ENCODE measurements at places on chromosomes 5 and 9.

DNA sequence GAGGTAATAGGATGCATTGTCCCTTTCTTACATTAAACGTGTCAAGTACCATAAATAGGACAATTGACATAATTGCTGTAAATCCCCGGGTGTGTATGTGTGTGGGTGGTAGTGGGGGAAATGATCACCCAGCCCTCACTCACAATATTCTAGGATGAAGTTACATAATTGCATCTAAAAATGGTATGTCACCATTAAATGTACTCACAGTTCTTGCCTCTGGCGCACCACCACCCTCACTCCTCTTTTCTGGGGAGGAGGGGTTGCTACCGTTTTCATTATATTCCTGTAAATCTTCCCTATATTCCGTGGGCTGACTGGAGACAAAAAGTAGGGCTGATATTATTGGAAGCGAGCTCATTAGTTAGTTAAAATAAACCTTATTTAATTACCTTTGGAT is 563.8 kb downstream of the TLR4 start:
- no peak for DNase-seq

DNA sequence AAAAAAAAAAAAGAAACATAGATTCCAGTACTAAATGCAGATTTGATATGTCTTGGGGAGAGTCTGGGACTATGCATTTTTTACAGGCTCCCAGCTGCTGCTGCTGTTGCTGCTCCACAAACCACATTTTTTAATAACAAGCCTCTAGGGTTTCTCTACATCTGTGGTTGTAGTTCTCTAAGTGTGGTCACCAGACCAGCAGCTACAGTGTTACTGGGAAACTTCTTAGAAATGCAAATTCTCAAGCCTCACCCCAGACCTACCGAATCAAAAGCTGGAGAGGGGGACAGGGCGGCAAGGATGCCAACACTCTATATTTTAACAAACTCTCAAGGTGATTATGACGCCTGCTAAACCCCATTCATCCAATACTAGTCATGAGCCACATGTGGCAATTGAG is 293.4 kb upstream of the PTGER4 start:
- no peak for DNase-seq

- DNase-seq, result no peak
Observed at GRCh38 chr5:41835645-41836044, 34.6 kb downstream of the OXCT1 start.

DNA sequence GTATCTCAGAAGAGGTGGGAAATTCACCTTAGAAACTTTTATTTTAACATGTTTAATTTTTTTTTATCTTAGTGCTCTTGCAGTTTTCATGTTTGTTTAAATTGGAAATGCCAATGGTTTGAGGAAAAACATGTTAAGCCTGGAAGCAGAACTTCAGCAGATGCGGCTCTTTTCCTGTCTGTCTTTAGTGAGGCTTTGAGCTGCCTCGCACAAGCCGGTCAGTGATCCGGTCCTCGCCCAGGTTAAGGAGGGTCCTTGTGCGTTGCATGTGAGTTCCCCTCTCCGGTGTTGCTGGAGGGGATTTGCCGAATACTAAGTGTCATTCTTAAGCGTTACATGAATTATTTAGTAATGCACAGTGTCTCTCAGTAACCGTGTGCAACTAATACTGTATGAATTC is 9.4 kb upstream of the PLEKHG4B start:
- DNase-seq, result no peak

DNA sequence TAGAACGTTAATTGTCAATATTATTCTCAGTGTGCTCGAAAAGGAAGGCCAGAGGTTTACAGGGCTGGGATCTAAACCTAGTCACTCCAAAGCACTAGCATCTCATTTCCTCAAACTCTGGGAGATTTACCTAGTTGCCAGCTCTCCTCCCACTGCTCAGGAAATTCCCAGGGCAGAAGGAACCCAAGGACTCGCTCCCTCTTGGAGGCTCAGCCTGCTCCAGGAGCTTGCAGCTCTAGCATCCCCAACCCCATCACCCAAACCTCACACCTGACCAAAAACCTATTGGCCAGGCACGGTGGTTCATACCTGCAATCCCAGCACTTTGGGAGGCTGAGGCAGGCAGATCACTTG is 26.0 kb downstream of the SERINC5 start:
- DNase-seq, result peak; percentile 42

DNA sequence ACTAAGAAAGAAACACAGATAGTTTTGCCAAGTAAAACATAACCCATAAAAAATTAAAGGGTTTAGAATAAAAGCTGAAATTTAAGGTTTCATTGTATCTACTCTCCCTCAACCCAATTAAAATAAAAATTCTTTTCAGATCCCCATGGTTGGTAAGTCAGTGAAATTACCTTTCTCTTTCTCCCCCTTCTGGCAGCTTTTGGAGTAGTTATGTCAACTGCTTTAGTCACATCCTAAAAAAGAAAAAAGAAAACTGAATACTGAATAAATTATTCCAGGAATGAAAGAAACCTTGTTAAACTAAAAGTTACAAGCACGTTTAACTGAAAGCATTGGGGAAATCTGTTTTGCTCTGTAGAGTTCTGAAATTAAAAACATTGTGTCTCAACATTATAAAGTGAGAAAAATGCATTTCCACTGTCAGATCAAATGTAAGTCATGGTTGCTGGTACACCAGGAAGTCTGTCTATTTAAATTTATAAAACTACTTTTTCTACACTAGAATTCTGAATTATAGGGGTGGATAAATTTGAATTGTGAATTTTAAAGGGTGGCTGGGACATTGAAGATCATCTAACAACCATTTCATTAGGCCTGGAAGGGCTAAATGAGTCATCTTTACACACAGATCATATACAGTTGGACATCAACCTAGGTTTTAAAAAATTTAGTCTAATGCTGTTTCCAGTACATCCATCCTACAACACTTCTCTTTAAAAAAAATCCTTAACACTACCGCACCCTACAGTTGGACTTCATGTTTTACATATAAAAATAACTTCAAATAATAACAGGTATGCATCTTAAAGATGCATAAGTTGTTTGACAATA is 24.7 kb downstream of the PSIP1 start:
- no peak for DNase-seq

DNA sequence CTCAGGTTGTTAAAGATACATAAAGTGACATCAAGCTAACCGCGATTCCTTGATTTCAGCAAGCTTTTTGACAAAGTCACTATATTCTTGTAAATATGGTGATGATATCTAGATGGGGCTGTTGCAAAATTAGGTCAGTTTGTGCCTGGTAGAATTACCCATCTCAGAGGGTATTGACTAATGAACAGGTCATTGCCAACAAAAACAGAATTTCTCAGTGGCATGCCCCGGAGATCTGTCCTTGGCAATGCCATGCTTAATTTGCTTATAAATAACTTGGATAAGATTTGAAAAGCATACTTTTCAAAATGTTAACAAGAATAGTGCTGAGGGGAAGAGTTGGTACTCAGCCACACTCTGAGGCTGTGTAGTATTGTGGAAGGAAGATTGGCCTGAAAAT is 783.3 kb upstream of the SEMA6A start:
- DNase-seq, result no peak

GRCh38 chr9:91101611-91102168 is 260.0 kb downstream of the AUH start:
- DNase-seq, result no peak

DNA sequence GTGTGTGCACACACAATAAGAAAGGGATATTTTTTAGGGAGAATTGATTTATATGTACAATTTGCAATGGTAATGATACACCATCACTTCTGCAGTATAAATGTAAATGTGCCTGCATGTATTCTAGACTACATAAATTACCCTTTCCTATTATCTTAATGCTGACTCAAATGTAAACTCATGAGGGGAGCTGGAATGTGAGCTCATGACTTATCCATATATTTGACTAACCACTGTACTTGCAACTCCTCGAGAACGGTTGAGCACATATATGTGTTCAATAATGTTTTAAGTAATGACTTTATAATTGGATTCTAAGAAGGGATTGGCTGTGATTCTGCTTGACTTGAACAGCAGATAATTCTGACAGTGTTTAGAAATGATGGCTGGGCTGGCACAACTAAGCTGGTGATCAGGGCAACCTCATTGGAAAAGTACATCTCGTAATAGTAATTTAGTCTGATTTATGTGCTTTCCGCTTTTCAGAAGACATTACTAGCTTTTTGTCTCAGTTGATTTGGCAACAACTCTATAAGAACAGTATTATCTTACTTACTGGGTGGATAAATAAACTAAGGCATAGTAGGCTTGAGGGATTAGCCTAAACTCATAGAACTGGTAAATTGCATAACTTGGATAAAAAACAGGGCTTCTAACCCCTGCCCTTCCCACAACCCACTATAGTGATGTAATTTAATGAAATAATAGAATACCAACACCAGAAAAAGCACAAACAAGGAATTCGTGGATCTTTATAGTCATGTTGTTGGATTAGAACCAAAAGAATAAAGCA is 130.2 kb upstream of the SPEF2 start:
- DNase-seq, result no peak

- DNase-seq, result no peak
Observed at GRCh38 chr5:122639864-122640263, 135.0 kb upstream of the SNX2 start.

DNA sequence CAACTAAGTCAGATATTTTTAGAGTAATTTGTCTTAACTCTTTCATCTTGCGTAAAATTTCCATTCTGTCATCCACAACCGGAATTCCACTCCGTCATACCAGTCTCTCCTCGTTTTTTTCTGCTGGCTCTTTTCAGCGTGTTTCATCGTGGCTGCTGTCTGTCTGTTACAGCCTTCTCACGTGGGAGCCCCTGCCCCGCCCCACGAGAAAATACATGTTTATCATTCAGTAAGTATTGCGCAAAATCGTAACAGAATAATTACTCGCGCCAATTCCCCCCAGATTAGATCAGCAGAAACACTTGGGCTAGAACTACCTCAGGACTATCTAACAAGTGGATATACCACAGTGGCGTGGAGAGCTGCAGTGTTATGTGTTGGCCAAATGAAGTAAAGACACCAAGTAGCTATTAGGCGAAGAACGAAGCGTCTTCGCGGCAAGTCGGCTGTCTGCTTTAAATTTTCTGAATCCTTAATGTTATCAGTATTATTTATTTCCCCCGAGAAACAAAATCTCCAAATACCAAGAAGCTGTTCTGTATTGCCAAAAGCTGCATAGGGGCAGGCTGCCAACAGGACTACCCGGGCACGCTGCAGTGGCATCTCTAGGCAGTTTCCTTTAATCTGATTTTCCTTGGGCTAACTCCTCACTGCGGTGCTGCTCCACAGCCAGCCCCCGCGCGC is 566 bp upstream of the FOCAD start:
- DNase-seq, result peak; percentile 64

DNA sequence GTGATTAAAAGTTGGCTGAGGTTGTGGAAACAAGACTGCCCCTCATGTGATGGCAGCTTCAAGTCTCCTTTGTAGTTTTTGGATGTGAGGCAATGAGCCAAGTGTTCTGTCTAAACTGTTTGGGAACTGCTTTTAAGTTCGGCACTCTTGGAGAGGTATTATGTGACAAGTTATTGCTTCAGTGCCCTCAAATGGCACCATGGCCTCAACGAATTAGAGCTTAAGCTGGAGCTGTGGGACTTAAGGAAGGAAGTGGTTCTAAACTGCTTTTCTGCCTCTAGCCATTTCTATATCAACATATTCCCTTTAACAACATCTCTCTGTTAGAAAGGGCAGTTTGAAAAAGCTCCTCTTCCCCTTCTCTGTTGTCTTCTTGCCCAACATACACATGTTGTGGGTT is 227.7 kb downstream of the RFK start:
- no peak for DNase-seq

DNA sequence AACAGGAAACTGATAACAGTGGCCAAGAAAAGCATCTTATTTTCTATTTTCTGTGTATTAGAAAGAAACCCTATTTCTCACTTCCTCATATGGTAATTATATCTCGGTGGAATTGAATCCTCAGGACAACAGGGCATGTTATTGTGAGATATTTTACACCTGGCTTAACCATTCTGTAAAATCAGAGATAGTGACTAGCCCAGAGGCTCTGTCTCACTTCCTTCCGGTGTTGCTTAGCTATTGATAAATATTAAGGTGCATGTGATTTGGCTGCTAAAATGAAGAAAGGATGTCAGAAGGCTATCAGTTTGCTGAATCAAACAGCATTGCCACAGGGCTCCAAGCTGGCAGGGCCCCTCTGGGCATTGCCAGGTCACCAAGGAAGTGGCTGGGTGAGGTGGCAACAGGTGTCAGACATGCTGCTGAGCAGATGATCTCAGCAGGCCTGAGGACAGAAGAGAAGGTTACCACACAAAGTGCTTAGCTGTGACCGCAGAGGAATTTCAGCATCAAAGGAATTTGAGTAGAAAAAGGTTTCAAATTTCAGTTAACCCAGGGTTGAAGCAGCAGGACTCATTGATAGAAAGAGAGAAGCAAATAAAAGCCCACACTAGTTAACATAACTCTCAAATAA is 330.7 kb downstream of the PDE4D start:
- DNase-seq, result no peak

DNA sequence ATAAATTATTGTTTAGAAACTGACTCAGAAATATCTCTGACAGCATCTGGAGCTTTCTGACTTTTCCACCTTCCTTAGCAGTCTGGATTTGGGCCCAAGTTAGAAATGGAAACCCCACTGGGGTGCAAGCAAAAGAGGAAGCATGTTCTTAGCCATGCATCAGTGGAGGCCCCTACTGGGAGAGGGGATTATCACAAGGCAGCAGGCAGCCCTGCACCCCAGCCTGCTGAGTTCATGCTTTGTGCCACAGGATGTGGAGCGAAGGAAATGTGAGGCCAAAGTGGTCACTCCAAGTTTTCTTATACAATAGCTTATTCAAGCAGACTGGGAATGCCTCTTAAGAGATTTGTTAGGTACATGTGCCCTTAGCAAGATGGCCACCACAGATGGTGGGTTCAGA is 146.5 kb upstream of the TLX3 start:
- DNase-seq, result peak; percentile 7

- no peak for DNase-seq
Observed at GRCh38 chr9:125477089-125477544, 215.5 kb downstream of the GAPVD1 start.

DNA sequence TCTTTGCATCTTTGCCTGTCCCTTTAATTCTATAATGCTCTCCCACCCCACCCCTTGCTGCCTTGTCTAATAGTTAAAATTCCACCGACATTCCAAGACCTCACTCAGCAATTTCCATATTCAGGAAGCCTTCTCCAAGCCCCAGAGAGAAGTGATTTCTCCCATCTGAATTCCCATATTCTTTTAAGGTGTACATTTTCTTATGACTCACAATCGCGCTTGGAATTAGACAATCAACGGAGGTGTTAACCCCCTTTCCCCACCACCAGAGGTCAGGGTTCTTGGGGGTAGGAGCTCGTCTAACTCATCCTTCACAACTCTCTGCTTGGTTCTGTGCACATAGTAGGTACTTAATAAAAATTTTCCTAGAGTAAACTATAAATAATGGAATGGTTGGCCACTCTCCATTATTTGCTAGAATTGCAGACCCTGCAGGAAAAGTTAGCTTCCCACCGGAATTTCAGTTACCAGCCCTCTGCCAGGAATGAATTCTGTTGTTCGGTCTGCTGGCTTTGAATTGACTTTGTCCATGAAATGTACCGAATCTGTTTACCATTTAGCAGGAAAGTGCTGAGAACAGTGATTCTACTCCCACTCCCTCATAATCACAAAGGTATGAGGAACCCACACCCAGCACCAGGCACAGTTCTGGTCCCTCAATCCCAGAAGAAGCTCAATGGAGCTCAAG is 5.0 kb downstream of the KCNIP1 start:
- no peak for DNase-seq

GRCh38 chr5:149887622-149888183 is 56.9 kb downstream of the PDE6A start:
- DNase-seq, result no peak

- no peak for DNase-seq
Observed at GRCh38 chr9:137971477-137972138, 94.0 kb downstream of the CACNA1B start.
